Stimulated activated CD4-positive, alpha-beta T cell treated with anti-CD3 and anti-CD28 coated beads, Interleukin-2, amount 100 ng/mL, for 4 hours (primary cell): ENCODE measurements at places on chromosomes 11 and 22.

- DNase-seq: no peak
Observed at GRCh38 chr11:102251423-102251822, 65.9 kb upstream of the BIRC3 start.

GRCh38 chr11:123518496-123519054 lies 88.5 kb downstream of the GRAMD1B start:
- no peak for DNase-seq

DNA sequence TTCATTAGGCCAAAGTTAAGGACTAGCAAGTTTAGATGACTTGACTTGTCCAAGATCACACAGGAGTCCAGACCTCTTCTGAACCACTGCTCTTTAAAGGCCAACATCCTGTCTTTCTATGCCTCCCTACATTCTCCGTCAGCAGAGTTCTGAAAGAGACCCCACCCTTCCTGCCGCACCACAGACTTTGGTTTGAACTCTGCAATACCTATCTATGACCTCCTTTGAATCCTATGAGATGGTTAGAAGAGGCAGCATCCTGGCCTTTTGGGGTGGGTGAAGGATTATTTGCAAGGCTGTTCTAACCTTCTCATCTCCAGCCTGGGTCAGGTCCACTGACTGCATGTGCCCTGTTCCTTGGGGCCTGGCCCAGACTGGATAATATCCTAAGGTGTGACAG lies 4.3 kb upstream of the RRM1 start:
- DNase-seq: no peak

- DNase-seq: no peak
Observed at GRCh38 chr11:18310800-18311340, 11.1 kb downstream of the HPS5 start.

GRCh38 chr11:87454241-87454640 lies 416.5 kb downstream of the TMEM135 start:
- DNase-seq: no peak

GRCh38 chr11:131584785-131585592 lies 214.6 kb downstream of the NTM start:
- DNase-seq: no peak

DNA sequence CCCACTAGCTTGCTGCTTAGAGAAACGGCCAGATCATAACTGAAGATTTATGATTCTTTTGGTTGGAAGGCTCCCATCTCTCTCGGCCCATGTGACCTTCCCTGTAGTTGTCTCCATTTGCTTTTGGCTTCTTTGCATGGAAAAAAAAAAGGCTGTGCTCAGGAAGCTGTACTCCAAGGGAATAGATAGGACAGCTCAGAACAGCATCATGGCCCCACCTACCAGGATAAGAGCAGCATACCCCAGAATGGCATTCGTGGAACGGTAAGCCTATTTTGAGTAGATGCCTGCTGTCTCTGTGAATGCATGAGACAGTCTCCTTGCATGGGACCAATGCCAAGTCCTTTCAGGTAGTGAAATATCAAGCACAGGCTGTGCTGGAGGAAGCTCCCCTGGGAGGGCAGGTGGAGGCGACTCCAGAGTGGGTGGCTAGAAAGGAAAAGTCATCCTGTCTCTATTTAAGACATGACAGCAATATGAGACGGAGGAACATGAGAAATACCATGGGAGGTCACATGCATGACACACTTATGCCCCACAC lies 94.1 kb upstream of the AMOTL1 start:
- DNase-seq: no peak

DNA sequence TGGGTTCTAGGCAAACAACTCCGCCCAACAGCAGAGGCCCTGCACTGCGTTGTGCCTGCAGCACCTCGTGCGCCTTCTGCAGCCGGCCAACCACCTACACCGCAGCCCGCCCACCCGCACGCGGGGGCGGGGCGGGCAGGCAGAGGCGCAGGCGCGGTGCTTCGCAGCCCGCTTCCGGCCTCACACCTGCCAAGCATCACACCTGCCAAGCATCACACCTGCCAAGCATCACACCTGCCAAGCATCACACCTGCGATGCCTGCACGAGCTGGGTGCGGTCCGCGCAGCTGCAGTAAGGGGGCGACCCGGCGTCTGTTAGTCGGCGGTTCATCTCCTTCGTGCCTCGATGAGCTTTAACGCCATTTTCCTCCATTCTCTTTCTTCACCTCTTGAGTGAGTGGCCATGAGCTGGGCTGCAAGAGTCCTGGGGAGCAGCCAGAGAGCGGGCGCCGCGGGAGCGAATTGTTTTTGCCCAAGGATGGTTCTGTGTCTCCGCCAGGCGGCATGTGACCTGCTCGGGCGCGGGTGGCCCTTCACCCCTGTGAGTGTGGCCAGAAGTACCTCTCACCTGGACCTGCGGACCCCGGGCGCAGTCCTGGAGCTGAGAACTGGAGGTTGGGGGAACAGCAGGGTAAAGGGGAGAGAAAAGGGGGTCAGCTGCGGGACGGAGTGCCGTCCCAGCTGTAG lies at the start of gene LDHAL6A:
Gene LDHAL6A, plus strand, starts transcription at position 171 of the 687 bp plus-strand sequence. CDS start 825 bp downstream, outside the sequence.
- no peak for DNase-seq

- no peak for DNase-seq
Observed at GRCh38 chr11:48170241-48171233, 46.1 kb upstream of the OR4B1 start.

- DNase-seq: no peak
Observed at GRCh38 chr11:18324381-18324780, 2.0 kb downstream of the GTF2H1 start.

DNA sequence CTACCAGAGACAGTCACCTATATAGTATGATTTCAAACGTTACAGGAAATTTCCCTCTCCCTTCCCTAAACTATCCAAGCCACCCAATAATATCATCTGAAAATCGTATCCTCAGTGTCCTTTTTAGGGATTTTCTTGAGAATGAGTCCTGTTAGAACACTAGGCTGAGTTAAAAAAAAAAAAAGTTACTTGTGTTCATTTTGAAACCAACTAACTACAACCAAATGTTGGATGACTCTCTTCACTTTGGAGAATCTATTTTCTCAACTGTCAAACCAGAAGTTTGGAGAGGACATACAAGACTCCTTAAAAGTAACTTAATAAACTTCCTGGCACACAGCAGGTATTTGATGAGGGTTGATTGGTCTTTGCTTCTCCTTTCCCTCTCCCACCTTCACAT lies 183.2 kb upstream of the SESN3 start:
- DNase-seq: no peak

DNA sequence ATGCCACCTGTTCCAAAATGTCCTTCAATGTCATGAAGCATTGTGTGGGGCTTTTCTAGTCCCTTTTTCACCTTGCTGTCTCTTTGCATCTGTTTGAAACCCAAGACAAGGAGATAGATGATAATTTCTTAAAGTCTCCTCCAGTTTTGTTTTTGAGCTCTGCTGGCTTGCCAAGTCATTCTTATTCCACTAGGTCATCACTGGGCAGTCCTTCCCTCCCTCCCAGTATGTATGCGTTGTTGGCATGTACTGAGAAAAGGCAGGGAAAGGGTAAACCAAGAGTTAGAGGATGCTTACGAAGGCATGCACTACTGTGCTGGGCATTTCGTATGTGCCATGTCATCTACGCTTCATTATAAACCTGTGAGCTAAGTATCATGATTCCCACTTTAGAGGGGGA lies 78.6 kb downstream of the PARVA start:
- DNase-seq: no peak

GRCh38 chr22:24201681-24202614 lies 20.7 kb downstream of the SUSD2 start:
- DNase-seq: no peak

DNA sequence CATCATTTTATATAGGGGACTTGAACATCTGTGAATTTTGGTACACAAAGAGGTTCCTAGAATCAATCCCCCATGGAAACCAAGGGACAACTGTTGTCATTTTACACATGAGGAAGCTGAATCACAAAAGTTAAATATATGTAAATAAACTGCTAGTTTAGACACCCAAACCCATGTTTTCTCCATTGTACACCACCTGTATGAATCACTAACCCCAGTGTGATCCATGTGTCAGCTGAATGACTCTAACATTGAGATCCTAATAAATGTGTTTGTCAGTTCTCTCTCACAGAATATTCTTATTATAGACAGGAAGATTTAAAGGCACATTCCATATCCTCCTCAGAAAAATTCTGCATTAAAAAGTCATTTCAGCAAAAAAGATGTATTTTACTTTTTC lies 83.3 kb downstream of the ATG16L2 start:
- DNase-seq: no peak

DNA sequence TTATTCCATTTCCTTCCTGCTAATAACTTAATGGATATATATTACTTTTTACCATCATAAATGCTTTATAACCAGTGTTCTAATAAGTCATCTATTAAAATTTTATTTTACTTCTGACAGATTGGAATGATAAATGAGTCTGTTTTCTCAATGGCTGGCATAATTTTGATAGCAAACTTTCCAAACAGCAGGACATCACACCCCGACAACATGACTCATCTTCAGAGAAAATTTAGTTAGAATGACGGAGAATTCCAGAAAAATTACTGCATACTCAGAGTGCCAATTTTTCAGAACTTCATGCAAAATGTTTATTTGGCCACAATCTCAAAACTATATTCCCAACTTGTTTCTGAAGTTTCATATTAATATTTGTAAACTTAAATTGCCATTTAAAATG lies 174.4 kb downstream of the SWAP70 start:
- DNase-seq: no peak

DNA sequence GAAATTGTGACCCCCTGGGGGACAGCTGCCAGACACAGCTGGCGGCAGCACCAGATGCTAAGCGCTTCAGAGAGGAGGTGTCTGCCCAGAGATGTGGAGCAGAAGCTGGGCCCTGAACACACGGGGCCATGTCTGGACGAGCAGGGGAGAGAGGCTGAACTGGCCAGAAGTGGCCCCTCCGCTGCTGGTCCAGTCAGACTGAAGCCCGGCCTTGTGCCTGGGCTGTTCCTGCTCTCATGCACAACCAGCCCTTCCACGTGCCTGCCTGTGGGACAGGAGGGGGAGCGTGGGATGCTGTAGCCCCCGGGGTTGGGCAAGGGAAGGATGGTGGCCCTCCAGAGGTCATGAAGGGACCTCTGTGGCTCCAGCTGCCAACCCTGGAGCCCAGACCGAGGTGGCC lies 1.8 kb downstream of the ADM2 start:
- DNase-seq: no peak

- no peak for DNase-seq
Observed at GRCh38 chr11:72773291-72773690, 20.6 kb downstream of the STARD10 start.

DNA sequence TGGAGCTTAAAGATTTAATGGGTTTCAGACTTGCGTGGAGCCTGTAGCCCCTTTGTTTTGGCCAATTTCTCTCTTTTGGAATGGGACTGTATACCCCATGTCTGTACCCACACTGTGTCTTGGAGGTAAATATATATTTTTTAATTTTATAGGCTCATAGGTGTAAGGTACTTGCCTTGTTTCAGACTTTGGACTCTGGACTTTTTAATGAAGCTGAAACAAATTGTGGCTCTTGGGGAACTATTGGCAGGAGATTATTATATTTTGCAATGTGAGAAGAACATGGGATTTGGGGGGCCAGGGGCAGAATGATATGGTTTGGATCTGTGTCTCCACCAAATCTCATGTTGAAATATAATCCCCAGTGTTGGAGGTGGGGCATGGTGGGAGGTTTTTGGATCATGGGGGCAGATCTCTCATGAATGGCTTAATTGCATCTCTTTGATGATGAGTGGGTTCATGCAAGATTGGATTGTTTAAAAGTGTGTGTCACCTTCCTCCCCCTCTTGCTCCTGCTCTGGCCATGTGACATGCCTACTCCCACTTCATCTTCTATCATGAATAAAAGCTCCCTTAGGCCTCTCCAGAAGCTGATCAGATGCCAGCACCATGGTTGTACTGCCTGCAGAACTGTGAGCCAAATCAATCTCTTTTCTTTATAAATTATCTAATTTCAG lies 74.1 kb upstream of the ARHGAP20 start:
- DNase-seq: no peak

DNA sequence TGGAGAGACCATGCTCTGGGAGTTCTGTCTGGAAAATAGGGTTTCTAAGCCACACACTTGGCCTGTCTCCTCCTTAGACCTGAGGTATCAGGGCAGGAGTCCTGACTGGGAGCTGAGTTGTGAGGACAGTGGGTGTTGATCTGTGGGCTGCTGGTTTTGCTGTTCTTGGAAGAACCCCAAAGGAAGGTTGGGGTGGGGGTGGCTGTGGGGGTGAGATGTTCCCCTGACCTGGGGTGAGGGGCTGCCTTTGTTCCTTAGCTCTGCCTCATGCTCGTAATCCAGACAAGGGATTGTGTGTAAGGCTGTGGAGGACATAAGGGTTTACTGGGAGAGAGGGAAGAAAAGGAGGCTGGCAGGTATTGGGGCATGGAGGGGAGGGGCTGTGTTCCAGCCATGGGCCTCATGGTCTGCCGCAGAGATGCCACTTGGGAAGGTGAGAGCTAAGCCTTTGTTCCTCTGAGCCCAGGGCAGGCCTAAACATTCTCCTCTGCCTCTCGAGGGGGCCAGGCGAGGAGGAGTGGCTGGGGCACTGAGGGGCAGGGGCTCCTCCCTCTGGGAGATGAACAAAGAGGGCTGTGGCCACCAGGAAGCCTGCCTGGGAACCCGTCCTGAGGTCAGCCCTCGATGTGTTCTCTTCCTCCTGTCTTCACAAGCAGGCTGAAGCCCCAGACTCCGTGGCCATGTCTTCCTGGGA lies 4.4 kb downstream of the OTOG start:
- no peak for DNase-seq

GRCh38 chr11:11411401-11411985 lies 58.4 kb upstream of the CSNK2A3 start:
- no peak for DNase-seq

DNA sequence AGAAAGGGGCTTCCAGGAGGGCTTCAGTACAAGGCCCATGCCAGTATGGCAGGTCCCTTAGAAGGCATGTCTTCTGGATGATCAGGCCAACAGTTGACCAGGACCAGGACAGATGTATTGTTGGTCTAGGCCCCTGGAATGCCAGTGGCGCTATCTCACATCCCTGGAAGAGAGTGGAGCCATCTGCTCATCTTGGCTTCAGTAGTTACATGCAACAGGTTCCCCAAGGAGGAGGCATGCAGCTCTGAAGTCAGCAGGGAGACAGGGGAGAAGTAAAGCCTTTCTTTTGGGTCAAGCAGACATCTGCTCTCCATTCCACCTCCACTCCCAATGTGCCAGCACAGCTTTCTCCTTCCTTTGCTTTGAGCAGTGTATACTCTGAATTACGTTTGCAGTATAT lies 244.1 kb downstream of the KIRREL3 start:
- DNase-seq: no peak

GRCh38 chr11:126344141-126345080 lies 11.1 kb upstream of the ST3GAL4 start:
- no peak for DNase-seq

DNA sequence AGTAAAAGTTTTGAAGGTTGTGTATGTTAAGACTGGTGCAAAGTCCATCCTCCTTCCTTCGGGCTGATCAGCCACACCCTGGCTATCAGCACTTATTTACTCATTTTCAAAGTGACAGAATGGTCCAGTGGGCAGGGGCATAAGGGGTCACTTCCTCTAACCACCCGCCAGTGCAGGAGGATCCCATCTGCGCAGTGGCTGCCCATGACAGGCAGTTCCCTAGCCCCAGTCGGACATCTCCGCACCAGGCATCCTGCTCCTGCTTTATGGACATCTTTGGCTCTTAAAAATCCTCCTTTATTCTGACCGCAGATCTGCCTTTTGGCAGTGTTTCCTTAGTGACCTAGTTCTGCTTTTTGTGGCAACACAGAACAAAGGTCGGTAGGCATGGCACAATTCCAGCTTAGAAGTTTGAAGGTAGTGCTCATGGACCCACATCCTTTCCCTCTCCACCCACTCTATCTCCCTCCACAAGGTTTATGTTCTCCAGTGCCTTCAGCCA lies 55.9 kb downstream of the BMAL1 start:
- DNase-seq: no peak

GRCh38 chr11:119783466-119784400 lies 54.7 kb upstream of the NECTIN1 start:
- DNase-seq: no peak
